RPMI7951 (cell line): ENCODE measurements at places on chromosomes 11 and 22.

- DNase-seq: no peak
These were observed 154.6 kb downstream of the BRD1 start for GRCh38 chr22:49673048-49673447.

DNA sequence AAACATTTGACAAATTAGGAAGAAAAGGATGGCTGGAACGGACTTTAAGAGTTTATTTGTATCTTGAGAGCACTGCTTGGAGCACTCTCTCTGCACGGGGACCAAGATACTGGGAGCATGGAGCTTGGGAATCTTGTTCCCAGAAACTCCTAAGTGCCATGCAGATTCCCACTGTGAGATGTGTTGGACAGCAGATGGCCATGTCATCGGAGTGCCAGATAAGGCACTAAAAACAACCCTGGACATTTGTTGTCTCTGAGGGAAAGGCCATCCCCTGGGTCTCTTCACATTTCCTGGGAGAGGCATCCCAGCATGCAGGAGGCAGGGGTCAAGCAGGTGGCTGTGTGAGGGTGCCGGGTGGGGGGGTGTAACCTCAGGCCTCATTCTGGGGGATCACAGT is 2.9 kb downstream of the KIRREL3 start:
- DNase-seq: no peak

DNA sequence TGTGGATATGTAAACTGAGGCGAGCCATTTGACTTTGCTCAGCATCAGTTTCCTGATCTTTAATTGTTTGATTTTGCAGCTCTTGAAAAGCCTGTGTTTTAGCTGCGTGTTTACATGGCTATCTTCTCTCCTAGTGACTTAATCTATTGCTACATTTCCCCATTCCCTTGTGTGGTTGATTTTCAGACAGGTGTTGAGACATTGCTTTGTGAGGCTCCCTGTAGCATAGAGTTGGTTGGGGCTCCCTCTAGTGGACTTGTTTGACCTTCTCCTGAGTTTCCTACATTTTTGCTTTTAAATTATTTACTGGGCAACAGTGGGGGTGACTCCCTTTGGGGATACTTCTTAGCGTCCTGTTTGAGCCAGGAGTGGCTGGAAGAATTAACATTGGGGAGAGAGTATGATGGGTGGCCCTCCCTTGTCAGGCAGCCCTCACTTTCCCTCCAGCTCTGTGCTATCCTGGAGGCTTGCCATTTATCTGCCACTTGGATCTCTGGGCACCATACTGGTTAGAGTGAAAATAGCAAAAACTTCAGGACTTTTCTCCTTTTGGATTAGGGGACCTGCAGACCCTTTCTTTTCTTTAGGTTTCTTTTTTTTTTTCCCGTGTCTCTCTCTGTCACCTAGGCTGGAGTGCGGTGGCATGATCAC is 9.2 kb upstream of the CBL start:
- peak; percentile 72 for DNase-seq

- no peak for DNase-seq
These were observed 484.9 kb downstream of the MIAT start for GRCh38 chr22:27142286-27142685.

GRCh38 chr22:33303099-33303498 is 244.9 kb upstream of the SYN3 start:
- no peak for DNase-seq

DNA sequence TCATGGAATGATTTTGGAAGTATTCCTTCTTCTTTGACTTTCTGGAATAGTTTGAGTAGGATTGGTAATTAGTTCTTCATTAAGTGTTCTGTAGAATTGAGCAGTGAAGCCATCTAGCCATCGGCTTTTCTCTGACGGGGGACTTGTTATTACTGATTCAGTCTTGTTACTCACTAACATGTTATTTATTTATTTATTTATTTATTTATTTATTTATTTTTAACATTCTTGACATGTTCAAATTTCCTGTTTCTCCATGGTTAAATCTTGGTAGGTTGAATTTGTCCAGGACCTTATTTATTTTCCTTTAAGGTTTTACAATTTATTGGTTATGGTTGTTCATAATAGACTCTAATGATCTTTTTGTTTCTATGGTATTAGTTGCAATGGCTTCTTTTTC is 15.2 kb upstream of the OR10Q1 start:
- DNase-seq: no peak

DNA sequence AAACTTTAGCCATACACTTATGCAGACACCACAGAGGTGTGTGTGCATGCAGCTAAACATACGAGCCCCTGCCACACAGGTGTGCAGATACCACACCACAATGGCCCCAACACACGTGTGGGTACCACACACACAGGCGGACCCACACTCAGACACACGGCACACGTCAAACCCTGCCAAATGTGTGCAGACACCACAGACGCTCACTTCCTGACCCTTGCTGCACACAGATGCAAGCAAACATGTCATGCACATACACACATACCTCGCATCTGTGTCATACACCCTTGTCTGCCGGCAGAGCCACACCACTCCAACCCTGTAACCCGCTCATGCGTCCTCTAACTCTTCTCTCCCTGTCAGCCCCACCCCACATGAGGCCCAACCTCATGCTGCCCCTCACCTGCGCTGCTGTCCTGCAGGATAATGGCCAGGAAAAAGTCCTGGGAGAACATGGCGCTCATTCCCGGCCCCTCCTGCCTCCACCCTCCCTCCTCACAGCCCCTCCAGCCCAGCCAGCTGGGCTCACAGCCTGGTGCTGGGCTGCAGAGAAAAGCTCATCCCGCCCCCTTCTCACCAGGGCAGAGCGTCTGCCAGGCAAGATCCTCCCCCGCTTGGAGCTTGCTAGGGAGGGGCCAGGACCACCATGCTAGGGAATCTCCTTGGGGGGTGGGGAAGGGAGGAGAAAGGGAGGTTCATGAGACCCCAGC is 14.2 kb downstream of the SMPD1 start:
- no peak for DNase-seq

DNA sequence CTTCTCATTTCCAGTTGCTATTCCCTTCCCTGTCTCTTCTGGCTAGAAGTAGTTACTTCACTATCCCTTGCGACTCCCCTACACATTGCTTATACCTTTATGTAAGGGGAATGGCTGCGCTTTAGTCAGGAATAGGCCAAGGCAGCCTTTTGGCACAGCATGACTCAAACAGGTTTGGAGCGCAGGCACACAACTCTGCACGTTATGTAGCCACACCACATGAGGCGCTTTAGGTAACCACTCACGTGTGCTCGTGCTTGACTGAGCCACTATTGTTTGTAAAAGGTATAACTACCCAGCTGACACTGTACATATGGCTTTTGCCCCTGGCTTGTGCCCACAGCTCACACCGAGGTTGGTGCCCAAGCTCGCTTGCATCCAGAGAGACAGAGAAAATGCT is 46.7 kb upstream of the LIPT2 start:
- DNase-seq: no peak

- no peak for DNase-seq
These were observed 80.5 kb upstream of the WNT7B start for GRCh38 chr22:46057246-46058090.

GRCh38 chr11:36620246-36620645 is 22.2 kb upstream of the RAG2 start:
- DNase-seq: no peak

DNA sequence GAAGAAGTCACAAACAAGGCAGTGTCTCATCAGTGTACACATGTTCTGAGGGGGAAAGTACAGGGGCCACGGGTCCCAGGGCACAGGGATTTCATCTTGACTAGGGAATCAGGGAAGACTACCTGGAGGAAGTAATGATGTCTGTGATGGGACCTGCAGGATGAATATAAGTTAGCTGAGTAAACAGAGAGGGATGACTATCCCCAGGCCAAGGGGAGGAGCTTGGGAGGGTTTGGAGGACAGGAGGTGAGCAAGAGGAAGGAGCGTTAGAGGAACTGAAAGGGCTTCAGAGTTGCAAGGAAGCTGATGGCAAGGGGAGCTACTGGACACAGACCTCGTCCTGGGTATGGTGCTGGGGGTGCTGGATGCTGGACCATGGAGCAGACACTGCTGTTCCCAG is 56.4 kb downstream of the TRAF6 start:
- peak; percentile 47 for DNase-seq

DNA sequence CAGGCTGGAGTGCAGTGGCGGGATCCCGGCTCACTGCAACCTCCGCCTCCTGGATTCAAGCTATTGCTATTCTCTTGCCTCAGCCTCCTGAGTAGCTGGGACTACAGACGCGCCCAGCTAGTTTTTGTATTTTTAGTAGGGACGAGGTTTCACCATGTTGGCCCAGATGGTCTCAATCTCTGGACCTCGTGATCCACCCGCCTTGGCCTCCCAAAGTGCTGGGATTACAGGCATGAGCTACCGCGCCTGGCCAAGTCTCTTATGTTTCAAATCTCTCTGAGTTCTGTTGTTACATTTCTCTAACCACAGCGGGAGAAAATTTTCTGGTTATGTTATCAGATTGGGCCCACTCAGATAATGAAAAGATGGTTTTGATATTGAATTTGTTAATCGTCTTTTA is 10.1 kb downstream of the CEP57 start:
- DNase-seq: no peak

DNA sequence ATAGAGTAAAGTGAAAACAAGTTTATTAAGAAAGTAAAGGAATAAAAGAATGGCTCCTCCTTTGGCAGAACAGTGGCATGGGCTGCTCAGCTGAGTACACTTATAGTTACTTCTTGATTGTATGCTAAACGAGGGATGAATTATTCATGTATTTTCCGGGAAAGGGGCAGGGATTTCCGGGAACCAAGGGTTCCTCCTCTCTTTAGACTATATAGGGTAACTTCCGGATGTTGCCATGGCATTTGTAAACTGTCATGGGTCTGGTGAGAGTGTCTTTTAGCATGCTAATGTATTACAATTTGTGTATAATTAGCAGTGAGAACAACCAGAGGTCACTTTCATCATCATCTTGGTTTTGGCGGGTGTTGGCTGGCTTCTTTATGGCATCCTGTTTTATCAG is 23.5 kb upstream of the SPTY2D1 start:
- no peak for DNase-seq

DNA sequence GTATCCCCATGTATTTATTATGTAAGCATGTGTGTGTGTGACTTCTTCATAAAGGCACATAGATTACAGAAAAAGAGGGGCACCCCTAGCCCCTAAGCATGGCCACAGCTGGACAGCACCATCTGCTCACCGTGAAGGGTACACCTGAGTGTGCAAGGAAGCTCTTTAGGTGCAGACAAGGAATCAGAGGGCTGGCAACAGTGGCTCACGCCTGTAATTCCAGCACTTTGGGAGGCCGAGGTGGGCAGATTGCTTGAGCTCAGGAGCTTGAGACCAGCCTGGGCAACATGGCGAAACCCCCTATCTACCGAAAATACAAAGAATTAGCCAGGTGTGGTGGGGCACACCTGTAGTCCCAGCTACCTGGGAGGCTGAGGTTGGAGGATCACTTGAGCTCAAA is 56.3 kb downstream of the DGCR2 start:
- DNase-seq: no peak

GRCh38 chr22:22810471-22810870 is 77.1 kb upstream of the IGLL5 start:
- DNase-seq: no peak

DNA sequence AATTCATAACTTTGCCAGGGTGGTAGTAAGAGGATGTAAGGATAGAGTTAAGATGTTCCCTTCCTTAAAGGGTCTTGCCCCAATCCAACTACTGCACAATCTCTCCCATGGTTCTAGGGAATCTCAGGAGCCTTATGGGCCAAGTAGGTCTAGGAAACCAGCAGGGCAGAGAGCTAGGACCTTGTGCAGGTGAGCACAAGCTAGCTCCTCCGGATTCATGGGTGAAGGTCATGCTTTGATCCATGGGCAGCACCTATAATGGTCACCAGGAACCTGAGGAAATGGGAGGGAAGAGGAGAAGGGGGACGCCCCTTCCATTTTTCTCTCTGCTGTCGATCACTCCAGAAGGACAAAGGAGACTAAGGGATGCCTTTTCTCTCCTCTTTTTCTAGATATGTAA is 16.8 kb downstream of the KCNJ11 start:
- peak; percentile 15 for DNase-seq

GRCh38 chr11:72227316-72228228 is 3.0 kb downstream of the INPPL1 start:
- peak; percentile 52 for DNase-seq

GRCh38 chr11:110712659-110713448 is 617 bp upstream of the ARHGAP20 start:
- no peak for DNase-seq

- no peak for DNase-seq
These were observed 38.0 kb upstream of the ARFGAP3 start for GRCh38 chr22:42895087-42895486.

- no peak for DNase-seq
These were observed 49.8 kb downstream of the APIP start for GRCh38 chr11:34866375-34866774.

DNA sequence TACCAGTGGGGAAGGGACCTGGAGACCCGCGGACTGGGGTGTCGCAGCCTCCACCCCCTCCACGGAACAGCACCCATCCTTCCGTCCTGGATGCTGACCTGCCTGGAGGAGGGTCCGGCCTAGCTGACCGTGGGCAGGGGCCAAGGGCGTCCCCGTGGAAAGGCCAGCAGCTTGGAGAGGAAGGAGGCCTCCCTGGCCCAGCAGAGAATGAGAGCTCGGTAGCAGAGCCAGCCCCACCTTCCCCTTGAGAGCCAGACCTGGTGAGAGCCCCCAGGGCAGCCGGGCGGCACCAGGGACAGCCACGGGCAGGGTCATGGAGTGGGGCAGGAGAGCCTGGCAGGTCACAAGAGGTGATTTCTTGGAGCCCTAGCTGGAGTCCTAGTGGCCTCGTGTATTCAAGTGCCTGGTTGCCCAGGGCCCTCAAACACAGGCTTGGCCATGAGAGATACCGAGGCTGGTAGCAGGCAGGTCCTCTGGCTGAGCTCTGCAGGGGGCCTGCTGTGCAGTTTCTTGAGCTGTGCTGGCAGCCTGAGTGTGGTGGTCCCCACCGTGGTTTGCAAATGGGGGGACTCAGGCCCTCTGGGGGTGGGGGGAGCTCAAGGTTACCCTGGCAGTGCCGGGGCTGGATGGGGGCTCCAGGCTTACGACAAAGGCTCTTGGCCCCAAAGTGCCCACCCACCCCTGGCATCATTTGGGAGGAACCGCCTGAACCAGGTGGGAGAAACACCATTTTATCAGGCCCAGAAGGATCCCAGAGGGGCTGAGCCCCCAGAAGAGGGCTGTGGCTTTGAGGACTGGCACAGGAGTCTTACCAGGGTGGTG is 7.6 kb downstream of the TSPAN32 start:
- DNase-seq: no peak

DNA sequence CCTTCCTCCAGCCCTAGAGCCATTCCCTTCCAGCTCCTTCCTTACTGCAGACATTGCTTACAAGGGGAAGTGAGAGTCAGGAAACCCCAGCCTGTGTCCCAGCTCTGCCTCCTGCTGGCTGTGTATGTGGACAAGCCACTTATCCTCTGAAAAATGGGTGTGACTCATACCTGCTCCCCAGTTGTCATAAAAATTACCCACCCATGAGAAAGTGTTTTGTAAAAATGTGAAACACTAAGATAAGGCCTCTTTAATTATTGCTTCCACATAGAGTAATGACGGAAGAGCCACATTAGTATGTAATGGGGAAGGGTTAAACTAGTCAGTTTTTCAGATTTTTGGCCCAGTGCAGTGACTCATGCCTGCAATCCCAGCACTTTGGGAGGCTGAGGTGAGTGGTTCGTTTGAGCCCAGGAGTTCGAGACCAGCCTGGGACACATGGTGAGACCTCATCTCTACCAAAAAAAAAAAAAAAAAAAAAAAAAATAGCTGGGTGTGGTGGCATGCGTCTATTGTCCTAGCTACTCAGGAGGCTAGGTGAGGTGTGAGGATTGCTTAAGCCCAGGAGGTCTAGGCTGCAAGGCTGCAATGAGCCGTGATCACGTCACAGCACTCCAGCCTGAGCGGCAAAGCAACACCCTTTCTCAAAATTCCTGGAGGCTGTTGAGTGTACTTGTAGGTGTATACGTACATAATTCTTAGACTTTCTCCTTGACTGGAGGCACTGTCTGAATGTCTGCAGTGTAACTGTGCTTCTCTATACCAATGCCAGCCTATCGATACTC is 84.9 kb downstream of the CTTN start:
- peak; percentile 67 for DNase-seq
